Stimulated activated CD8-positive, alpha-beta memory T cell treated with anti-CD3 and anti-CD28 coated beads, Interleukin-4, amount 100 ng/mL, for 24 hours (primary cell): ENCODE measurements at places on chromosomes 5 and 9.

DNA sequence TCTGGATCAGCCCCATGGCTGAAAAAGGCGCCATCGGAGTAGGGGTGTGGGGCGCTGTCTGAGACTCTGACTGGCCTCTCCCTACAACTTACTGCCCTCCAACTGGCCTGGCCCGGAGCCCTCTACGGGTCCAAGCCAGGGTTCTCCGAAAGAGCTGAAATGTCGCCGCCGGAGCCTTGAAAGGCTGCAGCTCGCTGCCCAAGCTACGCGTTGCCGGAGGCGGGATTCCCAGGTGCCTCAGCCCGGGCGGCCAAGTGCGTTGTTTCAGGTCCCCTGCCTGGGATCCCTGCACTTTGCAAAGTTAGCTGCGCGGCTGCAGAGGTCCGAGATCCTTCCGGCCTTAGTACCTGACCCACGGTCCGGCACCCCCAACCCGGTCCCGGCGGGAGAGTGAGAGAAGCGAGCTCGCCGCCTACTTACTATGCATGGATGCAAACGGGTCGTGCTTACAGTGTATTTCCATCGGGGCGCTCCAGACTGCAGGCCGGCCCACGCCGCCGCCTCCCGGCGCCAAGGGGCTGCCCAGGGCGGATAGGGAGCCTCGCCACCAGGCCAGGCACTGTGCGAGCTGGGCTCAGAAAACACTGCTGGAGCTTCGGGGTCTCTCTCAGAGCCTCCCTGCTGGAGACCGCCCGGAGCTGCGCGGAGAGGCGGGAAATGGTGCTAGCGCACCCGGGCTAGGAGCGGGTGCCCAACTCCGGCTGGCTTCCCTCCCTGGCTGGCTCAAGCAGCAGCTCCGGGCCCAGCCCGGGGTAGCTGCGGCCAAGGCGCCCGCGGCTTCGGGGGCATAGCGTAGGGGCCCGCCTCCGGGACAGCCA is 7.7 kb downstream of the PAX5 start:
- no peak for DNase-seq

DNA sequence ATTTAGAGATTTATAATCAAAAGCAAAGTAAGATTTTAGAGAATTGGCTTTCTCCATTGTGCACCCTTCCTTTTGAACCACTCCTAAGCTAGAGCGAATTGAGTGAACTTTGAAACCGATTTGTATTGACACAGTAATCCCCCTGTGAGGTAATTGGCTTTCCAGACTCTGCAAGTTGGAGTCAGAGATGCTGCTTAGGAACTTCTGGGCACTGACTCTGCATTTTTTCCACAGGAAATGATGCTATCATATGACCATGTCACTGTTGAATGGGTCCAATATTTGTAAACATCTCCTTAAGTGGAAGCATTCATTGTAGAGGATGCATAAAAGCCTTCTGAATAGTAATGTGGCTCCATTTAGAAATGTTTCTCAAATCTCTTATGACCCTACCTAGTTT is 394.4 kb upstream of the ZNF608 start:
- no peak for DNase-seq

- no peak for DNase-seq
Observed at GRCh38 chr9:30697958-30698357, 1686.5 kb upstream of the ACO1 start.

- DNase-seq, result no peak
Observed at GRCh38 chr5:177412603-177413233, 3.4 kb upstream of the F12 start.

DNA sequence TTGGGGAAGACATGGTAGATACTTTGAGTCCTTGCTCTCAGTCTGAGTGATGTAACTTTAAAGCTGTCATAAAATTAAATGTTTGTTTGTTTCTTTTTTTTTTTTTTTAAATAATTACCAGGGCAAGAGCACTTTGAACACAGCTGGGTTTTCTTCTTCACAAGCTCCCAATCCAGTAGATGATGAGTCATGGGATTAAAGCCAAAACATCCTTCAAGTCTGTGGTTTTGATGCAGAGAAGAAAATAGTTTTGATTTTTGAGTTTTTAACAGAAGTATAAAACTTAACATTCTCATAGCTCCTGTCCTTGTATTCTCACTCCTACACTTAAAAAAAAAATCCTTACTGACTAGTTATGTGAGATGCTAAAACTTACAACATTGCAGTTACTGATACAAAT is 34.8 kb upstream of the IL31RA start:
- DNase-seq, result no peak

DNA sequence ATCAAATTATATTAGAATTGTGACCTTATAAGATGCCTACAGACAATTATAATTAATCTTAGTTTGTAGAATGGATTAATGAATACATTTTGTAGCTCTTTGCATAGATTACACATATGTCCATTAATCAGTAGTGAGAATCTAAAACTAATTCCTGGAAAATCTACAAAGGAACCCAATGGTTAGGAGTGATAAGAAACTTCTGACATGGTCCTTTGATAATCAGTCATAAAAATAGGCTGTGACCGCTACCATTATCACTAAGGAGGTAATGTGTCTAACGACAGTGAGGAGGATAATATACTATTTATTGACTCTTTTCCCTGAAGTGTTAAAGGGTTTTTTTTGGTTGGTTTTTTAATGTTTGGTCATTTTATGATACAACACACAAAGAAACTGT is 46.6 kb downstream of the BNC2 start:
- DNase-seq, result no peak

- no peak for DNase-seq
Observed at GRCh38 chr9:89863141-89863540, 258.3 kb downstream of the GADD45G start.

DNA sequence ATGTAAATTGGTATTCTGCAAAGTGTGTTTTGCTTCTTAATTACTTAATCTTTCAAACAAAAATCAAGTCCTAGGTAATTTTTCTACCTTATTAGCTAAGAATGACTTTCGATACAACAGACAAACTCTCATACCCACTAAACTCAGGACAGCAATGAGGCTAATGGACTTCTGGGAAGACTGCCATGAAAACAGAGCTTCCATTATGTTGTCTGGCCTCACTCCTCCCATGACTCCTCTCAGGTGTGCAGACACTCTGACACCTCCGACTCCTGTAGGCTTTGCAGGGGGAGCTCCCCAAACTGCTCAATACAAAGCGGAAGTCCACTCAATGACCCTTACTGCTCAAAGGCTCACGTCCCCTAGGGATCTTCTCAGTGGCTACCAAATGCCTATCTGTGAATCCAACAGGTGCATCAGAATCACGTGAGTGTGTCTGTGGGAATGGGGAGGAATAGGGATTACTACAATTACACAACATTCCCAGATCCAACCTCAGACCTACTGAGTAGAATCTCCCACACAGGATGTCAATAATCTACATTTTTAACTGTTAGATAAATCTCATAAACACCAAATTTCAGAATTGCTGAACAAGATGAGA is 289.9 kb downstream of the RAB3C start:
- no peak for DNase-seq

DNA sequence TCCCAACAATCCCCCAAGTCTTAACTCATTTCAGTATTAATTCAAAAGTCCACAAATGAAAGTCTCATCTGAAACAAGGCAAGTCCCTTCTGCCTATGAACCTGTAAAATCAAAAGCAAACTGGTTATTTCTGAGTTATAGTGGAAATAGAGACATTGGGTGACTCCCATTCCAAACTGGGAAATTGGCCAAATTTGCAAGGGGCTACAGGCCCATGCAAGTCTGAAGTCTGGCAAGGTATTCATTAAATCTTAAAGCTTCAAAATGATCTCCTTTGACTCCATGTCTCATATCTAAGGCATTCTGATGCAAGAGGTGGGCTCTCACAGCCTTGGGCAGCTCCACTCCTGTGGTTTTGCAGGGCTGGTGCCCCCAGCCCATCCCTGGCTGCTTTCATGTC is 167.9 kb downstream of the HTR1A start:
- no peak for DNase-seq

DNA sequence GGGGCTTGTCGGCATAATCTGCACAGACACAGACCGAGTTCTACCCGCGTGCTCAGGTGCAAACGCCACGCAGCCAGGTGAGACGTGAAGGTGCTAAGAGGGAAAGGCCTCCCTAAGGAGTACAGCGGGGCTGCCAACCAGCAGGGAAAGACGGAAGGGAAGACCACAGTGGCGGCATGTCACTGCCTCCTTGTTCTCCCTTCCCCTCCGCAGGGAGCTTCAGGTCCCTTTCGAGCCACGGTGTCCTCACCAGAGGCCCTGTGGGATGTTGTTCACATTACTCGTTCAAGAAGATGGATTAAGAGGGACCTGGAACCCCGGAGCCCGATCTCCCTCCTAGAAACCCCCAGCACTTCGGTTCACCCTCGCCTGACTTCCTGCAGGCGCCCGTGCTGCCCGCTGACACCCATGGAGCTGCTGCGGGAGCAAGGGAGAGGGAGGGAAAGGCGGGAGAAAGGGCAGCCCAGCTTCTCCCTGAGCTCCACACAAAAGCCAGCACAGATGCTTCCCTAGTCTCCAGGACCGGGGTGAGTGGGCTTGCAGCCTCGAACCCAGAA is 686 bp downstream of the BRD9 start:
- no peak for DNase-seq

GRCh38 chr5:1511651-1512540 is 11.9 kb downstream of the LPCAT1 start:
- DNase-seq, result no peak

GRCh38 chr5:56529666-56530430 is 285.5 kb upstream of the MAP3K1 start:
- DNase-seq, result no peak

DNA sequence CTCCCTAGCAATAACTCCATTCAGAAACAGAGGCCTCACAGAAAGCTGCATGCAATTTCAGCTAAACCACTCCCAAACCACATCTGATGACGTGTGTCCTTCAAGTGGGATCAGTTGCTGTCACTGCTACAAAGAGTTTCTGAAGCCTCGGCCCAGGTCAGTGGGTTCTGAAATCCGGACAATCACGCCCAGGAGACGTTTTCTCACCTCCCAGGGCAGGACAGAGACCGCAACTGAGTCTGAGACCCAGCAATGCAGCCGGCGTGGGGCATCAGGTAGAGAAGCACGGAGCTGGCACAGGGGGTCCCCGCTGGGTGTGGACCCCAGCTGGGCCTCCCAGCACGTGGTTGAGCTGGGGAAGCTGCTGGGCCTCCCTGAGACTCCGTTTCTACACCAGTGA is 2.6 kb upstream of the UBE2QL1 start:
- DNase-seq, result no peak

- DNase-seq, result no peak
Observed at GRCh38 chr9:7376213-7376612, 423.4 kb downstream of the DMAC1 start.

- no peak for DNase-seq
Observed at GRCh38 chr9:2039294-2040180, 24.4 kb downstream of the SMARCA2 start.

DNA sequence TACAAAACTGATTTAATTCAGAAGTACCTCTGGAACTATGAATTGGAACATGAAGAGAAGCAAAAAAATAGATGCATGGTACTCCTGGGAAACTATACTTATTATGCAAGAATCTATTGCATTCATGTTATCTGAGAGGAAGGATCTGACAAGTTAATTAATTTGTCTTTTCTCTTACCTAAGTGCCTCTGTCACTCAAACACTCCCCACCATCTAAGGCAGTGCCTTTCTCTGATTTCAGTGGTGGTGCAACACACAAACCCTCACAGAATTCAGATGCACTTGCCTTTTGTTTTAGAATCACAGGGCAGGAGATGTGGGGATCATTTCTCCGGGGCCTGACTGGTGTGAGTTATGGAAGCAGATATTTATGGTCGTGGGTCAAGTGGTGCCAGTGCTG is 52.5 kb upstream of the C9orf72 start:
- no peak for DNase-seq

DNA sequence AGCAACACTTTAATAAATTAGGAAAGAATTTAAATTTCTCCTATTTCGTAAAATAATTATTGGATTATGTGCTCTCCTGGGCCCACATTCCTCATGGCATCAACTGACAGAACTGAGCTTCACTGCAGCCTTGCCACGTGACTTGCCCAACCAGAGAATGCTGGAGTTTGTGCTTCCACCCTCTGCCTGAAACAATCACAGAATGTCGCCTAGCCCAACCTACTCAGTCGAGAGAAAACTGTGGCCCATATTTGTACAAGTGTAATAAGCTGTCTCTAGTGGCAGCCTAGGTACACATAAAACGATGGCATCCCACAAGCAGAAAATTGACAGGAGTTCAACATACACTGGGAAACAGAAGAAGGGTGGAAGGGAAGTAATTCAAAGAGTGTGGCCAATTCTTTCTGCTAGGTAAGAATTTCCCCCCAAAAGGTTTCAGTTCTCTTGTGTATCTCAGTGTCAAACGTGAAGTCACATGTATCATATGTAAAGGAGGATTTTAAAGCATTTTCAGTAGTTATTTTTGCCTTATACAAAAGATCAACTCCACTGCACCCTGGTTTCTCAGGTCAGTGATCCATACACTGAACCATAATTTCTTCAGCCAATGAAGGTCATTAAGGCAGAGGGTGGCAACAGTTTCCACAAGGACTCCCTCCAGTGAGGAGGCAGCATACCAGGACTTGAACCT is 41.7 kb downstream of the ZNF608 start:
- no peak for DNase-seq

- DNase-seq, result no peak
Observed at GRCh38 chr5:95826949-95827891, 4.7 kb upstream of the GLRX start.

- no peak for DNase-seq
Observed at GRCh38 chr5:9363026-9363425, 182.8 kb downstream of the SEMA5A start.

DNA sequence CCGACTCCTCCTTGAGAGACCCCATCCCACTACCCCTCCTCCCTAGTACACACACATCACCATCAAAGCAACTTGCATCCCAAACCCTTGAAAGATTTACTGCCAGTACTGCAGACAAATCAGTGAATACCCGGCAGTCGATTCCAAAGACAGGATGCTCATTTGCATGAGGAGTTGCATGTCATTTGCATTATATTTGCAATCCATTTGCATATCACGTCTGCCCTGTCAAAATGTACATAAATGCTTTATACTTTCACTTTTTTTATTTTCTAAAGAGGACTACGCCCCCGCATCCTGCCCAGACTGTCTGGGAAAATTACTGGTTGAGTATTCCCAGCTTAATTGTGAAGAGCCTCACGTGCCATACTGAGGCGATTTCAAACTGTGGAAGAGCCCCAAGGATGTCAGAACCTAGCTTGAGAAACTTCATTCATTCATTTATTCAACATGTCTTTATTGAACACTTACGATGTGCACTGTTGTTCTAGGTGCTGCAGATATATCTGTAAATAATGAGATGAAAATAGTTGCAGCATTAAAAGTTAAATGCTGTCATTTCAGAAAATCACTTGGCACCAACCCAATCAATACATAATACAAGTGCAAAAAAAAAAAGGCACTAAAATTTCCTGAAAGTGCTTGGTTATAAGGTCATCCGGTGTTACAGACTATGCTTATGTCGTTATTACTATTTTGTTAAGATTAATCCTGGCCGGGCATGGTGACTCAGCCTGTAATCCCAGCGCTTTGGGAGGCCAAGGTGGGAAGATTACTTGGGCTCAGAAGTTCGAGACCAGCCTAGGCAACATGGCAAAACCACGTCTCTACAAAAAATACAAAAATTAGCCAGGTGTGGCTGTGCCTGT is 17.2 kb upstream of the SIL1 start:
- DNase-seq, result no peak
